ENCODE measurements at places on chromosomes 13 and 19. TPM values are rescaled to one million over a fixed set of nuclear protein-coding genes. Genes with fewer than 3 reads are reported as not detected.

IZUMO2 gene
- not detected for total RNA-seq

ZNF296 gene
- 1.2 TPM for total RNA-seq

STARD13 gene
- total RNA-seq: 26.9 TPM

FGF21 gene
- total RNA-seq: not detected

PLK5 gene
- not detected for total RNA-seq

KCNC3 gene
- under 0.01 TPM for total RNA-seq

SIGLECL1 gene
- not detected for total RNA-seq

DZIP1 gene
- total RNA-seq: 3.9 TPM
